HFFc6 (cell line): ENCODE measurements at places on chromosomes 16 and 17.
A peak's percentile ranks its signal among the peaks of the same experiment; 100 is the strongest.

- DNase-seq, result no peak
These were observed 1.9 kb upstream of the CLEC19A start for GRCh38 chr16:19283637-19284036.

DNA sequence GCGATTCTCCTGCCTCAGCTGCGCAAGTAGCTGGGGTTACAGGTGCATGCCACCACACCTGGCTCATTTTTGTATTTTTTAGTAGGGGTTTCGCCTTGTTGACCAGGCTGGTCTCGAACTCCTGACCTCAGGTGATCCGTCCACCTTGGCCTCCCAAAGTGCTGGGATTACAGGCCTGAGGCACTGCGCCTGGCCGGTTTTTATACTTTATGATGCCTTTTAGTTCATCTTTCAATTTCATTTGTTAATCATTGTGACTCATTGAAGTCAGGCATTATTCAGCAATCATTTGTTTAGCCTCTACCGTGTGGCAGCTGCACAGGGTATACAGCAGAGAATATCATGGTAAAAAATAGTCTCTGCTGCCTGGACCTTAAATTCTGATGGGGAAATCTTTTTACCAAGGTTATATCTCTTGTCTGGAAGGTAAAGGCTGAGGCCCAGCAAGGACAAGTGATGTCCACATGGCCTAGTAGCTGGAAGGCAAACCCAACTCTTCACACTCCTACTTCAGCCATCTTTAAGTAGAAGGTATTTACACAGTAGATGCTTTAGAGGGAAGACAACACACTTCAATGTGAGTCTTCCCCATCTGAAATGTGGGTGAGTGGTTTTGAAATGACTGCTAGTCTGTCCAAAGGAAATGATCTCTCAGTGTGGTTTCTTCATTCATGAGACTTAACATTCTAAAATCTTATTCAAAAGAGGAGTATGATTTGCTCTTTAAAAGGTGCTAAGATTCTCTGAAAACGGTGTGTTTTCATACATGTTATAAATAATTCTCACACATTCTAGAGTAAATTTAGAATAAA is 2.4 kb downstream of the PRPSAP2 start:
- no peak for DNase-seq

DNA sequence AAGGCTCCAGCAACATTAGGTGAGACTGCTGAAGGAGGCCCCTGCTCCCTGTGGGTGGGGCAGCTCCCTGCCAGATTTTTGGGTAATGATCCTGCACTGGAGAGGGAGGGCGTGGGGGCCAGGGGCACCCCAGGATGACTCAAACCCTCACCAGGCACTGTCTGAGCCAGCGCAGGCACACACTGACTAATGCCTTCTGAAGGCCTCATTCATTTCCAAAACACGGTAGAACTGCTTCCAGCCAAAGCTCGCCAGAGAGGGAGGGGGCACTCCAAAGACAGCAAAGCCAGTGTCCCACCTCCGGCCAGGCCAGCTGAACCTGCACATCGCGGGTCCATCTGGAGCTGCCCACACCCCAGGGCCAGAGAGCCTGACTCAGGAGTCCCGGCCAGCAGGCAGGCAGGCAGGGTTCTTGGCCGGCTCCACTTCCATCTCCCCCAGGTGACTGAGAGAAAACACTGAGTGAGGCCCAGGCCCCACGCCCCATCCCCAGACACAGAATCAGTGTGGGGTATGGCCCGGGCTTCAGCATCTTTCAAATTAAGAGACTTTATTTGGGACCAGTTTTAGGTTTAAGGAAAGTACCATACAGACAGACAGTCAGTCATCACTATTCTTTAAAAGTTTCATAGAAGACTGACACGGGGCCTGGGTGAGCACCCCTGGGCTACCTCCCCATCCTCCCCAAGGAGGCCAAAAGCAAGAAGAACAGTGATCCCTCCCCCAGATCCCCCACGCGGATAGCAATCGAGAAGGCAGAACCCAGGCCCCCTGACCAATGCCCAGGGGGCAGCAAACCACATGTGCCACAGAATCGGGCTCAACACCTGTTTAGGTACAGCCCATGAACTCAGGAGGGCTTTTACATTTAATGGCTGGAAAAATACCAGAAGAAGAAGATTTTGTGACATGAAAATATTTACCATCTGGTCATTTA is 2.3 kb downstream of the PIEZO1 start:
- DNase-seq, result peak; percentile 79

DNA sequence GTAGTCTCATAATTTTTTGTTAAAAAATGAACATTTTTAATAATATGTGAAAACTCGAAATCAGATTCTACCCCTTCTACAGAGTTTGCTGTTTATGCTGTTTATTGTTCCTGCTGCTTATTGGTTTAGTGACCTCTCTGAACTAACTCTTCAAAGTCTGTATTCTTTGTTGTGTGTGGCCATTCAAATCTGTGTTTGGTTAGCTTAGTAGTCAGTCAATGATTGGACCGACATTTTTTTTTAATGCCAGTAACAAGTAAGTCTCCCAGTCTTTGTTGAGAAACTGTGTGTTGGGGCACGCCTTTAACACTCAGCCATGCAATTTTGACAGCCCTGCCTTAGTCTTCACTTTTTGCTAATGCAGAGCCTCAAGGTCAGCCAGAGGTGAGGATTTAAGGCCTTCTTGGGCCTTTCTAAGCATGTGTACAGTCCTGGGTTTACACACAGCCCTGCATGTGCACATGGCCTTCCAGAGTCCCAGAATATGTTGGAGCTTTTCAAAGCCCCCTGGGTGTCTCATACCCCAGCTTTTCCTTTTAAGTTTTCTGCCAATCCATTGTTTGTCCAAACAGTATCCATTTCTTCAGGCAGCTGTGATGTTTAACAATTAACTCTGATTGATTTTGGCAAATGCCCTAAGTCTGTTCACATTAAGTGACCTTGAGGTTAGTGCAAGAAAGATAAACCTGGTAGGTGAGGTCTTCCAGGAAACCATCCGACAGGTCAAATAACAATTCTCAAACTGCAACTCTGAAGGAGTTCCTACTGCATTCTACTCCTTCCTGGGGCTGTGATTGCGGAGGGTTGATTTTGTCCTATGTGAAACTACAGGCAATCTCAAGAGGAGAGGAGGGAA is 389.3 kb downstream of the PMP22 start:
- DNase-seq, result no peak

DNA sequence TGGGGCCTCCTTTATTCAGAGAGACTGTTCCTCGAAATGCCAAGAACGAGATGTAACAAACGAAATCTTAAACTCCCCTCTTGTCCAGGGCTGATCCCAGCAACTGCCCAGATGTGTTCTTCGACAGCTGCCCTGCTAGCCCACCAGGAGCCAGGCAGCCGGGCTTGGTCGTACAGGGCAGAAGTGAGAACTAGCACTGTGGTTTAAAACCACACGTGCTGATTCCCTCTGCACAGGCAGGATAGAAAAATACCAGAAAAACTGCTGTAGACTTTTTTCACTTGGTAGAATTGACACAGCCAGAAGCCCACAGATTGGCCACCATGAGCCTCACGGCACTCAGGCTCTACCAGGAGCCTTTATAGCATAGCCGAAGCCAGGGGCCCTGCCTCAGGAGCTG is 33.1 kb downstream of the PLD6 start:
- DNase-seq, result no peak

DNA sequence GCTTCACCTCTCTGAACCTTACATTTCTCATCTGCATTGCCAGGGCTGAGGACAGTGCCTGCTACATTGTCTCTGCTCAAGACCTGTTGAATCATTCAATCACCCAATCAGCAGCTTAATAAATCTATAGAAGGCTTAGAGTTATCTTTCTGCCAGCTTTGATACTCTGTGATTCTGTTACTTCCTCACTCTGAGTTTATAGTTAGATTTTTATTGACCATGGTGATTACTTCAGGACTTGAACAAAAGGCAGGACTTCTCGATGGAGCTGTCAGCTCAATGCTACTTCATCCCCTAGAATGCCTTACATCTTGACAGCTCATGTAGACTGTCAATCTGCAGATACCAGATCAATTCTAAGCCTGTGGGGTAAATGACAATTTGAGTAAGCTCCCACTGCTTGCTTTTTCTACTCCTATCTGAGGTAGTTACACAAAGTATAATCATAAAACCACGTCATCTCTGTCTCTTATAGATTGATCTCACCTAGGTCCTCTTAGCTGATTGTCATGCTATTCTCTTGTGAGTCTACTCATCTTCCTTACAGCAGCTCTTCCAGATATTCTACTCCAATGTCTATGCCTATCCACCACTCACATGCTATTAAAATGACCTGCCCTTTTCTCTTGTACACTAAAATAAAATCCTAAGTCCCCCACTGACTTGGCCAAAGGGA is 318.3 kb upstream of the CA10 start:
- DNase-seq, result no peak

DNA sequence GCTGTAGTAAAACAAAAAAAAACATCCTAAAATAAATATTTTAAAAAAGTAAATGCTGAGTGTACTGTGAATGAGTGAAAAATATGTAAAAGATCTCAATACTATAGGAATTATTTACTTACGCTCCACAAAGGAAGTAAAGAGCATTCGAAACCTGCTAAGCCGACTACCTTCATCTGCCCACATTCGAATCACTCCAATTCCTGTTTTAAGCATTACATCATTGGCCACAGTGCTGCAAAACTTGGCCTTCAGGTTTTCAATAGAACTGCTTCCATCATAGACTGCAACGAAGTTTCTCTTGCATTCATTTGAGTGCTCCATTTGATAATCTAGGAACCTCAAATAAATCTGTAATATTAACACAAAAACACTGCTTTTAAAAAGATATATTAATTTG is 34.4 kb downstream of the NETO2 start:
- no peak for DNase-seq

DNA sequence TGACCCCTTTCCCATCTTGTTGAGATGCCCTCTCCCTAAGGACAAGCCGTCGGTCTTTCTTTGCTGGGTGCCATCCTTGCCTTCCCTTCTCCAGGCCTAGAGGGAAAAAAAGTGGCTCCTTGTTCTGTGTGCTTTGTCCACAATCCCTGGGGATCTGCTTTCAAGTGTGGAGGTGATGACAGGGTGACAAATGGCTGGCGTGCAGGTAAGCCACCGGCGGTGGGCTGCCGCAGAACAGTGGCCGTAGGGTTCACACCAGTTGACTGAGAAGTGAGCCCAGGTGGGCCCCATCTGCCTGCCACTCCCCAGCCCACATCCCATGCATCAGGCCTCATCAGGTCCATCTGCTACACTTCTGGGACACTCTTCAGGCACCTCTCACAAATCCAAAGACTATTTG is 11.4 kb upstream of the CALB2 start:
- DNase-seq, result no peak

DNA sequence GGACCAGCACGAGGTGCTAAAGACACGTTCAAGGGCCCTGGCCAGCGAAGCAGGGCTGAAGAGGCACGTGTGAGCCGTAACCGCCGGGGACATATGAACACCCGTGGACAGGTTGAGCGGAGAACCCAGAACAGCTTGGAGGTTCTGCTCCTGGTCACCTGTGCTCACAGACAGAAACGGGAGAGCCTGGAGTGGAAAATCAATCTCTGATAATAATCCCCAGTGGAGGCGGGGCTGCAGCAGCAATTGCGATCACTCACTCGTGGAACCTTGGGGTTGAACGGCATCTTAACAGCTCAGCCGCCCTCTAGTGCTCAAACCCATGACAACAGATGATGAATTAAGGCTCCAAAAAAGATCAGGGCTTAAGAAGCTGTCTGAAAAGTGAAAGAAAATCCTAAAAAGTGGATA is 25.6 kb downstream of the WIPI1 start:
- DNase-seq, result no peak
